ENCODE measurements at places on chromosomes 7 and 10. TPM values are rescaled to one million over a fixed set of nuclear protein-coding genes. Genes with fewer than 3 reads are reported as not detected.

- no peak overlapping the region for H3K27ac ChIP-seq
- DNase-seq = no peak
- H3K4me3 ChIP-seq = no peak overlapping the region
- no peaks in the 10 kb centered on the region for H3K4me1 ChIP-seq
- no peaks in the 10 kb centered on the region for H3K36me3 ChIP-seq
Observed at GRCh38 chr7:39313974-39314373, 252.2 kb upstream of the YAE1 start.

DNA sequence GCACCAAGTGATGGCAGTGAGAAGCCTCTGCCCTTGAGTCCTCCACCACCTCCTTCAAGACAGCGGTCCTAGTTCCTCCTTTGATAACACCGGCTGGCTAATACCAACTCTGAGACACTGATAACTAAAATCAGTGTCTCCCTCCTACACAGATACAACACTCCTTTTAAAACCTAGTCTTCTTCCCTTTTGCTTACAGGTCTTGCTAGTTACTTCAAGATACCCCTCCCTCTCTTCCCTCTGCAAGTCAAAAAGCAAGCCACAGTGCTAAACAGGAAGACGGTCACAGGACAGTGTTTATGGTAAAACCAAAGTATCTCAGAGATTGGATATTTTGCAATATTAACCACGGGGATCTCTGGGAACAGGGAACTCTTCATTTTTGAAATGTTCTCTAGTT is 4.6 kb downstream of the AKR1B1 start:
- no peak for DNase-seq
- no peaks in the 10 kb centered on the region for H3K27me3 ChIP-seq
- peak overlapping the region; percentile 38 for H3K4me3 ChIP-seq
- no peaks in the 10 kb centered on the region for H3K36me3 ChIP-seq
- H3K4me1 ChIP-seq = peaks cover 57% of the 10 kb centered on the region

FZD8 gene
- total RNA-seq = 0.63 TPM

GIMAP5 gene
- total RNA-seq = 342 TPM

PITX3 gene
- not detected for total RNA-seq

DNA sequence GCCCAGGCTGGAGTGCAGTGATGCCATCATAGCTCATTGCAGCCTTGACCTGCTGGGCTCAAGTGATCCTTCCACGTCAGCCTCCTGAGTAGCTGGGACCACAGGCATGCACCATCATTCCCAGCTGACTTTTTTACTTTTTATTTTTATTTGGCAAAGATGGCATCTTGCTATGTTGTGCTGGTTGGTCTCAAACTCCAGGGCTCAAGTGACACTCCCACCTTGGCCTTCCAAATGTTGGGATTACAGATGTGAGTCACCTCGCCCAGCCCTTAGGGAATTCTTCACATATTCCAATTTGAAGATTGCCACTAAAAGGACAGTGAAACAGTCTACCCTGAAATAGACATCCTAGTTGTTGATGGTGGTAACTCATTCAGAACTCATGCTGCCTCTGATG is 27.7 kb downstream of the SUGCT start:
- H3K27ac ChIP-seq = no peak overlapping the region
- H3K27me3 ChIP-seq = no peaks in the 10 kb centered on the region
- no peak overlapping the region for H3K4me3 ChIP-seq
- H3K4me1 ChIP-seq = no peaks in the 10 kb centered on the region
- DNase-seq = no peak

GRCh38 chr7:110881721-110882120 is 209.2 kb upstream of the LRRN3 start:
- H3K36me3 ChIP-seq = no peaks in the 10 kb centered on the region
- DNase-seq = no peak
- no peak overlapping the region for H3K4me3 ChIP-seq
- H3K4me1 ChIP-seq = peaks cover 5% of the 10 kb centered on the region

- DNase-seq = no peak
- H3K27ac ChIP-seq = no peak overlapping the region
- H3K36me3 ChIP-seq = no peaks in the 10 kb centered on the region
- peaks cover 1% of the 10 kb centered on the region for H3K27me3 ChIP-seq
Observed at GRCh38 chr7:82335001-82335400, 108.6 kb downstream of the CACNA2D1 start.

ZNF92 gene
- 33.7 TPM for total RNA-seq

VIPR2 gene
- total RNA-seq = 0.26 TPM

ZP3 gene
- total RNA-seq = 3.2 TPM

TMEM213 gene
- not detected for total RNA-seq

FKBP6 gene
- total RNA-seq = not detected

Measured in naive thymus-derived CD8-positive, alpha-beta T cell (primary cell).